ENCODE measurements at places on chromosomes 6 and 20.
A peak's percentile ranks its signal among the peaks of the same experiment; 100 is the strongest.

DNA sequence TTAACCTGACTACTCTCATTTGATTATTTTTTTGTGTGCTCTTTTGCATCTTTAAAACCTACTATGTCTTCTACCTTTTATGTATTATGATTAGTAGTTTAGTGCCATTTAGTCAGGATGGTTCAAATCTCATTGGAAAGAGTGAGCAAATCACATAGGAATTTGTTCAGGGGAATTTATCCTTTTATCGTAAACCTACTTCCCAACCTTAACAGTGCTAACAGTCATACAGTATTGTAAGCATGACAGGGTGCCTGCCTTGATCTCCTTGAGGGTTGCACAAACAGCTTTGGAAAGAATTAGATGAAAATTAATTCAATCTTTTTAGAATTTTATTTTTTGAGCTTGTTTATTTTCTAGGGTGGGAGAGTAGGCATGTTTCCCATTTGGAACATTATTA is 18.3 kb downstream of the RNF8 start:
- DNase-seq: no peak

DNA sequence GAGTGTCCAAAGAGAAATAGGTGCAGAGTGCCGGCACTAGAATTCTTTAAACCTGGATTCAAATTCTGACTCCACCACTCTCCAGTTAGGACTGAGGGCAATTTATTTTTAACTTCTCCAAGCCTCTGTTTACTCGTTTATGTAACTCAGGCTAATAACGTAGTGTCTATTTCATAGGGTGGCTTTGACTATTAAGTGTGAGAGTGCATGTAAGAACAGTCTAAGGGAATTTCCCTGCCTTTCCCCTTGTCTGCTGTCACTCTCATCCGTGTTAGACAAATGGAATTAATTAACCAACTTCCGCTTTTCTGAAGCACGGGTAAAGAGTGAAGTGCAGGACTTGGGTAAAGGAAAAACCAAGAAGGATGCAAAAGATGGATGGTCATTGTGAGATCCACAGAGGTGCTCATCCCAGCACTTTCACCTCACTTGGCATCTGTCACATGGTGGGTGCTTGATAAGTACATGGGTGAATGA is 4.1 kb upstream of the ZKSCAN8 start:
- peak; percentile 68 for DNase-seq

DNA sequence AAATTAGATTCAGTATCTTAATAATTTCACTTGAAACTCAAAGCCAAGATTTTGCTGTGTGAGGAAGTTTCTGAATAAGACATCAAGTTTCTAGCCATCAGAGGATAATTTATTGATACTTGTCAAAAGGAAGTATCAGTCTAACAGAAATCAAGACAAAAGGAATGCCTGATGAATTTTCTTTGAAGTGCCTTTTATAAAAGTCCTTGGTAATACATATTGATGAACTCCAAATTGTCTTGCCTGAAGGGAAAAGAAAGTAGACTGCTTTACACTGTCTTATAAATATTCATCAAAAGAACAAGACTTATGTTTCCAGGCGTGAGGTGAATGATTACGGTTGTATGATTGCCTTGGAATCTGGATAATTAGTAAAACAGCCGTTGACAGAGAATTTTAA is 986.0 kb upstream of the MAP3K7 start:
- no peak for DNase-seq

DNA sequence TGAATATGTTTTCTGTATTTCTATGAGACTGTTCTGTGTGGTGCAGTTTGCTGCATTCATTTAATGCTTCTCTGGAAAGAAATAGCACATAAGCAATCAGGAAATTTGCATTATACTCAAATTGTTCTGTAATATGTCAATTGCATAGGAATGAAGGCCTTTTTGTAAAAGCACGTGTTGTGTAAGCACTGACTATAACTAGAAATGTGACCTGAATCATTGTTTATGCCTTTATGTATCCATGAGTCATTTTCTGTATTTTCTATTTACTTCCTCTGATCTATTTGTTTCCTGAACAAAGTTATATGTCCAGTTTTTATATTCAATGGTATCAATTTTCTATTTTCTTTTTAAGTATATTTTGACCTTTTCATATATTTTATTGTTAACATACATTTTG is 1455.3 kb downstream of the GRIK2 start:
- no peak for DNase-seq

GRCh38 chr6:35954333-35954732 is 33.4 kb upstream of the SRPK1 start:
- DNase-seq: no peak

GRCh38 chr6:145651988-145652387 is 83.3 kb downstream of the EPM2A start:
- DNase-seq: no peak

Data from CD4-positive, alpha-beta T cell treated with Interferon alpha-2 for 1 hour (primary cell).